ENCODE measurements at places on chromosomes 2 and 18.

GRCh38 chr18:74492259-74492658, 3.9 kb upstream of the CNDP2 start:
- DNase-seq: no peak

DNA sequence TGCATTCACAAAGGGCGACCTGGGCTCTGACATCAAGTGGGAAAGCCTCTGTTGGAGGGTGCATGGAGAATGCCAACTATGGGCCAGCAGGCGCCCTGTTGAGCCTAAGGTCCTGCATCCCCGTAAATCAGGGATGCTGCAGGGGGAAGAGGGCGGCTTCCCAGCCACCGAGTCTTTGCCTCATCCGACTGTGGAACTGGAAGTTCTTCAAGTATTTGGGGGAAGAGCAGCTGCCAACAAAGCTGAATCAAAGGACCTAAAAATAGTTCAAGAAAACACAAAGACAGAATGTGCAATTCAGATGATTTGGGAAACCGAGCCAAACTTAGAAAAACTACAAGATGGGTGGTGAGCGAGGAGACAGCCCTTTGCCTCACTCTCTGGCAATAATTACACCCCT, 281.1 kb upstream of the MGAT5 start:
- peak; percentile 25 for DNase-seq

DNA sequence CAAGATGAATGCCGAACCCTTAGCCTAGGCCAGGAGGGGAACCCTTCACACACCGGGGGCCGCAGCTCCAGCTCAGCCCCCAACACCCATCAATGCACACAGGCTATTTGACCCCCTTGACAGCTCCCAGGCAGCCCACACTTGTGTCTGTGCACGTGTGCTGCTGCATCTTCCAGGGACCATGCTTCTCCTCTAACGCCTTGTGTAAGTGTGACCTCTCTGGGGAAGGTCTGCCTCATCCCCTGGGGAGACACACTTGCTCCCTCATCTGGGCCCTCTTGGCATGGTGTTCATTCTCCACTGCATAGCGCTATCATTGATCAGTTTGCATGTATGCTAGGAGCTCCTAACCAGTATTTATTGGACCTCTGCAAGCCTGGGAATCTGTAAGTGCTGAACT, 120.0 kb upstream of the FHL2 start:
- peak; percentile 26 for DNase-seq

GRCh38 chr18:24011123-24011917, 3.2 kb upstream of the TTC39C start:
- no peak for DNase-seq

GRCh38 chr2:159609811-159610549, 6.4 kb downstream of the BAZ2B start:
- no peak for DNase-seq

GRCh38 chr2:216551234-216552068, 52.8 kb downstream of the RPL37A start:
- DNase-seq: peak; percentile 74

DNA sequence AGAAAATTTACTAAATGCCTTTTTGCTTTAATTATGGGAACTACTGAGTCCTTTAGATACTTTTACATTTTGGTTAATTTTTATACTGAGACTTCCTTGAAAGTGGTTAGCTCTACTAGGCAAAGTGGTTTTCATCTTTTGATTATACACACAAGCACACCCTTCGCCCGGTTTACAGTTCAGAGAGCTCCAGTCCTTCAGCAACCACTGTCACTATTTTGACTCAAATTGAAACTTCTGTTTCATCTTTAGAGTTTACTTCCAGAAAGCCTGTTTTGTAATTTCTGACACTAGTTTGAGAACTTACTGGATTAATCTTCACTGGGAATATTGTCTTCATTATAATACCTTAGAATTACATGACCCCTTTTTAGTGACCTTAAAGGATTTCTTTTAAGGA, 140.3 kb upstream of the FOSL2 start:
- DNase-seq: no peak

DNA sequence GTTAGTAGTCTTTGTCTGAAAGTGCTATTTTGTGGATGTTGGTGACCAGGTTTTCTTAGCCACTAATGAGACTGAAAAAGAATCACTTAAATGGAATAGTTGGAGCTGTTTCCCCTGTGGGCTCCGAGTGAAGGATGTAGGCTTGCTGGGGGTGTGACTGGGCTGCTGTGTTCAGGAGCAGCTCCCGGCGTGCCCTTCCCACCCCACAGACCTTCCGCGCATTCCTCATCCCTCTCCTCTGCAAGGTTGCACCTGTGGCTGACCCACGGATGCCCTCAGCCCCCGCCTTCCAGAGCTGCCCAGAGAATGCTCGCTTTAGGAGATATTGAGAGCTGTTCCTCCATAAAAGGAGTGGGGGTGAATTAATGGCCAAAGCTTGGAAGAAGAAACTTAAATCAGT, 174.3 kb downstream of the LDLRAD4 start:
- no peak for DNase-seq

DNA sequence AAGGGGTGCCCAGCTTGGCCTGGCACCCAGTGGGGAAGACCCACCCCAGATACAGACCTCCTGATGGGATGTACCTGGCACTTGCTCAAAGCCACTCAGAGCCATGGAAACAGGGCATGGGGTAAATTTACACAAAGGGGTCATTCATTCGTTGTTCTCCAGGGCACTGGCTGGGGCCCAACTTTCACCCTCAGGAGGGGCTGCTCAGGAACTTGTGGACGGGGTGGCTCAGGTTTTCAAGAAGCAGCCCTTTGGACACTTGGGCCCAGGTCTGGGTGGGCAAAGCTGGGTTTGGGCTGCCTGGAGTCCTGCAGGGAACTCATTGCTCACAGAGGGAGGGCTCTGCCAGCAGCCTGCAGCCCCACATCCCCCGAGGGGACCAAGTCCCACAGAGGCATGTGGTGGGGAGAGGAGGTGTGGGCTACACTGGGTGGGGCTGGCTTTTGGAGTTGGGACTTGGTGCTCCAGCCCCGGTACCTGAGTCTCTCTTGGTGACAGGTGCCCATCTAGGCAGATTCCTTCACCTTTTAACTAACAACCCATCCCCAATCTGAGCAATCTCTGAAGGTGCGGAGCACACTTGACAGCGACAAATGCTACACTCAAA, 172.3 kb downstream of the CELF4 start:
- no peak for DNase-seq

DNA sequence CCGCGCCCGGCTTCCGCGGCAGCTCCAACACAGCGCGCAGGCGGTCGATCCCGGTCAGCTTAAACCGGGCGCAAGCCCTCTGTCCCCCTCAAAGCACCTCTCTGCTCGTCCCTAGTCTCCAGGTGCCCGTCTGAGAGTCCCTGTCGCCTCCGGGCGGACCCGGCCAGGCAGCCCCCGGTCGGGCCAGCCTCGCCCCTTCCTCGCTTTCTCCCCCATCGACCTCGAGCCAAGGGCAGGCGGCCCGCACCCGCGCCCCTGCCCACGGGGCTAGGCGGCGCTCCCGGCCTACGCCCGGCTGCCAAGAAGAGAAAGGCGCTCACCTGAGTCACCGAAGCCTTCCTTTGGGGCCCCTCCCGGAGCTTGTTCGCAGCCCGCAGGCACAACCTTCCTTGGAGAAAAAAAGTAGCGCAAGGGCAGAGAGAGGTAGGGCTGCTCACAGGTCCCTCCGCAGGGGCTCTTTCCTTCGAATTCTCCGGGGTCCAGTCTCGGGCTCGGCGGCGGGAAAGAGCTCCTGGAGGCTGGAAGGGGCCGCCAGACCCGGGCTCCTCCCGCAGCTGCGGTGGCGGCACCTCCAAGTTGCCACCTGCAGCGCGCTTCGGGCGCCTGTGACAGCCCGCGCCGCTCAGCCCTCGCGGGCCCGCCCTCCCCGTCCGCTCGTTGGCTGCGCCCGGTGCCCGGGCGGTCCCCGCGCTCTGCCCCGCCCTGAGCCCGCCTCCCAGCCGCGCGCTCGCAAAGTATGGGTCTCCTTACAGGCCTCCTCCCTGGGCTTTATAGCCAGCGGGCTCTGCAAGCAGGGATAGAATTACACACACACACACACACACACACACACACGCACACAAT, 86.5 kb upstream of the EPB41L3 start:
- peak; percentile 64 for DNase-seq

GRCh38 chr2:183530333-183530901, 406.2 kb downstream of the NUP35 start:
- no peak for DNase-seq

All from fibroblast of skin of abdomen (primary cell).